Karpas-422 (cell line): ENCODE measurements at places on chromosomes 6 and 20. TPM values are rescaled to one million over a fixed set of nuclear protein-coding genes. Genes with fewer than 3 reads are reported as not detected.

The BPIFA1 gene
- total RNA-seq, result not detected in 2 replicates

The APMAP gene
- total RNA-seq, result 35.6 and 41.5 TPM in 2 replicates

The GUCA1A gene
- not detected in 2 replicates for total RNA-seq

The GRIK2 gene
- 0.07 TPM in 2 replicates for total RNA-seq

The BACH2 gene
- 1.4 and 3.2 TPM in 2 replicates for total RNA-seq

GRCh38 chr6:747028-747427, 54.1 kb upstream of the EXOC2 start:
- no peak for DNase-seq
